CD8-positive, alpha-beta memory T cell (primary cell): ENCODE measurements at places on chromosomes 3 and 15. TPM values are rescaled to one million over a fixed set of nuclear protein-coding genes. Genes with fewer than 3 reads are reported as not detected.

The GOLGA8G gene
- total RNA-seq, result not detected

DNA sequence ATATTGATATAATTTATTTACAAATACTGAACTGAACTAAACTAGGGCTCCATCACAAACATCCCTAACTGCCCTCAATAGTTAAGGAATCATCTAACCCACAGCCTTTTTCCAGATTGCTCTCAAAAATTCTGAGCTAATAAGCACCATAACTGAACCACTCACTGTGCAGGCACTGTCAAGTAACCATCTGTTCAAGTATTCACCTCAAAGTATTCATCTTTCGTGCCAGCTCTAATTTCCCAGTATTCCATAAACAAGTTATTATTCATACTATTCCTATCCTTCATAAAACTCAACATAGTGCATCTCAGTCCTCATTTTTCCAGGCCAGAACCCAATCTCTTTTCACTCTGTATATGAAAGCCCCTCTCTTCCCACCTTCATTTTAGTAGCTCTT lies 41.1 kb downstream of the THBS1 start:
- H3K36me3 ChIP-seq, result no peaks in the 10 kb centered on the region
- peaks cover 47% of the 10 kb centered on the region for H3K4me1 ChIP-seq
- H3K27ac ChIP-seq, result no peak overlapping the region
- no peaks in the 10 kb centered on the region for H3K27me3 ChIP-seq

DNA sequence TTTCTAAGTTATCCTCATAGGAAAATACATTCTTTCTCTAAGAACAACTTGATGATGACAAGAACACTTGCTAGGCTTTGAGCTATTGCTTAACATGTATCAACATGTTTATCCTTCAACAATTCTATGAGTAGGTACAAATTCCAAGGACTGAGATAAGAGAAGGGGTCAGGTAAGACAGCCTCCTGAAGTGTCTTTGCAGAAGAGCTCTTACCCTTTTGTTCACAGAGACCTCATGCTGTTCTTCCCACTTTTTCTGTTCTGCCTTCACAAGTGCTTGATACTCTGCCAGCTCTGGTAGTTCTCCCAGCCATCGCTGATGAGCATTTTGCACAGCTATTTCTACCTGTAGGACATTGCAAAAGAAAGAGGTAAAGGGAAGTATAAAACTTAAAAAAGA lies 50.9 kb downstream of the CEP152 start:
- no peak overlapping the region for H3K27ac ChIP-seq
- H3K36me3 ChIP-seq, result no peaks in the 10 kb centered on the region
- no peak for DNase-seq
- no peaks in the 10 kb centered on the region for H3K27me3 ChIP-seq

DNA sequence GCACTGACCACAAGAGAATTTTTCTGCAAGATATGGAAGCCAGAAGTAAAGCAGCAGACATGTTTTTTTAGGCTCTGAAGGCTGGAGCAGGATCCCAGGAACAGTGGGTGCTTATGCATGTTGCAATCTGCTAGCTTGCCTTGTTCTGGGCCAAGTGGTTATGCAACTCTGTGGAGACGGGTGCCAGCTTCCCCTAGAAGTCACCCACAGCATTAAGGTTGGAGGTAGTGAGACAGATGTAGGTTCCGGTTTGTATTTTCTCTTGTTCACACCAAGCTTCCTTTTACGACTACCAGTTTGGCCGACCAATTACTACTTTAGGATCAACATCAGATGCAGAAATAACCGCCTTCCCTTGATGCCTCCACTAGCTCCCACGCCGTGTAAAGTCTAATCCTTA lies 11.1 kb downstream of the DPH3 start:
- H3K27ac ChIP-seq, result no peak overlapping the region
- H3K27me3 ChIP-seq, result no peaks in the 10 kb centered on the region
- H3K4me1 ChIP-seq, result no peaks in the 10 kb centered on the region
- no peak overlapping the region for H3K4me3 ChIP-seq
- no peaks in the 10 kb centered on the region for H3K36me3 ChIP-seq

The ABHD5 gene
- total RNA-seq, result 17.0 TPM

DNA sequence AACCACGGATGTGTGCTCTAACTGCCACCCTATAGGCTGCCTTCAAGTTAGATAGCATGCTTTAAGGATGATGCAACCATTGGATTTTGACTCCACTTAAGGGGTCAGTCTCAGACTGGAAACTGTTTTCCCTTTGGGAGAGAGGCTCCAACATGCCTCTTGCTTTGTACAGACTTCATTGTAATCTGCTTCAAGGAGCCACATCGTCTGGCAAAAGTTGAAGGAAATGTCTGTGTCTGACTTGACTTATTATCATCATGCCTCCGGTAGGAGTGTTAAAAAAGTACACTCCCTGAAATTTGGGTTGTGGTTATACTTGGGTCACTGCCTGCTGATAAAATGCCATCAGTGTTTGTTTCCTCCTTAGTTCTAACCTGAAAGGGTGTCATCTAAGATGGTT lies 245.4 kb upstream of the CDIN1 start:
- no peaks in the 10 kb centered on the region for H3K36me3 ChIP-seq
- H3K4me1 ChIP-seq, result no peaks in the 10 kb centered on the region
- H3K27me3 ChIP-seq, result no peaks in the 10 kb centered on the region
- H3K4me3 ChIP-seq, result no peak overlapping the region
- no peak for DNase-seq

The SAMD7 gene
- not detected for total RNA-seq

The CPLX3 gene
- total RNA-seq, result not detected

DNA sequence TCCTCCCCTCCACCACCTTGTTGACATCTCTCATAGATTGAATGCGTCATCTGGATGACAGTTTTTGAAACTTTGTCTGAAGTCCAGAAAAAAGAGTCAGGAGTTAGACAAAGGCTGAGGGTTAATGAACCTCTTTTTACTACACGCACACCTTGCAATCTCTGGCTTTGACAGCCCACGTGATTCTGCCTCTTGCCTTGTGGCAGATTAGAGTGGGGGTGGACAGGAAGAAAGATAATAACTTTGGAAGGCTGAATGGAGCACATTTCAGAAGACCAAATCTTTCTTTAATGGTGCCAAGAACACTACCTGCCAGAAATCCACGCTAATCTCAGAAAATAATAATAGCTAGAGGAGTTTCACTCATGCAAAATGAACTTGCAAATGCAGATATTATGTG lies 327.9 kb upstream of the TRIM42 start:
- no peak overlapping the region for H3K4me3 ChIP-seq
- no peak for DNase-seq
- no peaks in the 10 kb centered on the region for H3K4me1 ChIP-seq
- H3K36me3 ChIP-seq, result no peaks in the 10 kb centered on the region
